Endodermal cell (in vitro differentiated cells): ENCODE measurements at places on chromosomes 1 and 21. TPM values are rescaled to one million over a fixed set of nuclear protein-coding genes. Genes with fewer than 3 reads are reported as not detected.

DNA sequence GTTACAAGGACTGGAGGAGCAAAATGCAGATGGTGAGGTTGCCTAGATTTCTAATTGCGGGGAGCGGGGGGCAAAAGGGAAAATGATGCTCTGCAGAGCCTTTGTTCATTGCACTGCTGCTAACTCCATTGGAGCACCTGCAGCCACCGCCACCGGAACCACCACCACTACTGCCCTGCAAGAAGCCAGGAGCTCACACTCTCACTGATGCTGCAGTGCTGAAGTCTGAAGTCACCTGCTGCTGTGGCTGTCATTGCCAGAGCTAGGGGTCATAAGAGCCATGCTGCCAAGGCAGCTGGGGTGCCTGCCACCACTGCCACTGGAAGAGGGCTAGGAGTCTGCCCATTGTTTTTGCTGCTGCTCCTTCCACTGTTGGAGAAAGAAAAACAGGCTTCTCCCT, 7.3 kb upstream of the HPCAL4 start:
- DNase-seq = no peak

DNA sequence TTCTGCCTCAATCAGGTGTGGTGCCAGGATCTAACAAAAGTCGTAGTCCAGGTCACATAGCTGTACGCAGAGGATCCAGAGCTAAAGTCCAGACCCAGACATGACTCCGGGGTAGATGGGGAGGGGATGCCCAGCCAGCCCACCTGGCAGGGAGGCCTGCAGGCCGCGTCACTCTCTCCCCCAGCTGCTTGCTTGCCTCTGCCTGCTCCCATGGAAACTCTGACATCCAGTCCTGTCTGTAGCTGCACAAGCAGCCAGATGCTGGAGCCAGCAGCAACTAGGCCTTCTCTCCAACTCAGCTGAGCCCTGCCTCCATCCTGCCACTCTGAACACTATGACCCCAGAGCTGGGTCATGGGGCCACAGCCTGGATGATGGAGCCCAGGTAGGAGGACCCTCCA, 8.1 kb downstream of the COL8A2 start:
- DNase-seq = no peak

DNA sequence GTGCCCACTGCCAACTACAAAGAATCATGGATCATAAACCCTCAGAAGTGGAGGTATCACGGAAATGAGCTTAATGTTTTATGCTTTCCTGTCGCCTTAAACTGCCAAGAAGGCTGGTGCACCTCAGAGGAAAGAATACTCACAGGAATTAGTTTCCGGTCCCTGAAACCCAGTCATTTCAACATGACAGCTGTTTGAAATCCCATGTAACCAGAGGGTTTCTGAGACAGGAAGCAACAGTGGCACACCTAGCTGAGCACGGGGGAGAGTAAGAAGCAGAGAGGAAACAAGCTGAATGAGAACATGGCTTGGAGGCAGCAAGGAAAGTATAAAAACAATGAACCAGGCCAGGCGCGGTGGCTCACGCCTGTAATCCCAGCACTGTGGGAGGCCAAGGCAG, 3.9 kb downstream of the JAK1 start:
- DNase-seq = no peak

GRCh38 chr1:229192031-229192430, 78.9 kb upstream of the RAB4A start:
- DNase-seq = no peak

GRCh38 chr1:208562151-208562960, 318.2 kb upstream of the PLXNA2 start:
- DNase-seq = no peak

DNA sequence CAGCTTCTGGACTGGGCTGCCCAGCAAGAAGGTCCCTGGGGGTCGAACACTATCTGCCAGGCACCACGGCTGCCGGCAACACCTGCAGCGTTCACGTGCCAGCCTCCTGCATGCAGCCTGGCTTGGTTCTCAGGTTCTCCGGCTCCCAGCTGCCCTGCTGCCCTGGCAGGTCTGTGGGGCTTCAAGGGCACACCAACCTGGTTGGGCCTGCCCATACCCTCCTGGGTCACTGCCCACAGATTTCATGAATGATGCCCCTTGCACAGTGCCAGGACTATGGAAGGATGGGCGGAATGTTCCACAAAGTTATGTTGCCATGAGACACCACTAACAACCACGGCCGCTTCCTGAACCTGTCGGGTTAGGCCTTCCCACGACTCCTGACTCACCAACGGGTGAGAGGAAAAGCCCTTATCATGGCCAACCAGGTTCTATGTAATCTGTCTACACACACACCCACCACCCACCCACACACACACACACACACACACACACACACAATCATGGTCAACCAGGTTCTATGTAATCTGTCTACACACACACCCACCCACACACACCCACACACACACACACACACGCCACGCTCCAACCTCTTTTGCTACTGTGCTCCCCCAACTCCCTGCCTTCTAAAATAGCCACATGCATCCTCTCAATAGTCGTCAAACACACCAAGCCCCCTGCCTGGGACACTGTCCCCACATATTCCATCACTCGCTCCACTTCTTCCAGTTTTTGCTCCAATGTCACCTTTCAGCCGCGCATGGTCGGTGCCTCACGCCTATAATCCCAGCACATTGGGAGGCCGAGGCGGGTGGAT, 32.2 kb downstream of the HSPG2 start:
- DNase-seq = no peak

The TMEM234 gene
- total RNA-seq = 25.3 to 35.5 TPM (median 35.1 TPM) in 3 replicates

GRCh38 chr1:109834951-109835350, 71.2 kb upstream of the EPS8L3 start:
- DNase-seq = peak; percentile 33

The OPRD1 gene
- total RNA-seq = 0.55 and 0.56 TPM in 2 replicates

The GPR25 gene
- total RNA-seq = not detected in 3 replicates

DNA sequence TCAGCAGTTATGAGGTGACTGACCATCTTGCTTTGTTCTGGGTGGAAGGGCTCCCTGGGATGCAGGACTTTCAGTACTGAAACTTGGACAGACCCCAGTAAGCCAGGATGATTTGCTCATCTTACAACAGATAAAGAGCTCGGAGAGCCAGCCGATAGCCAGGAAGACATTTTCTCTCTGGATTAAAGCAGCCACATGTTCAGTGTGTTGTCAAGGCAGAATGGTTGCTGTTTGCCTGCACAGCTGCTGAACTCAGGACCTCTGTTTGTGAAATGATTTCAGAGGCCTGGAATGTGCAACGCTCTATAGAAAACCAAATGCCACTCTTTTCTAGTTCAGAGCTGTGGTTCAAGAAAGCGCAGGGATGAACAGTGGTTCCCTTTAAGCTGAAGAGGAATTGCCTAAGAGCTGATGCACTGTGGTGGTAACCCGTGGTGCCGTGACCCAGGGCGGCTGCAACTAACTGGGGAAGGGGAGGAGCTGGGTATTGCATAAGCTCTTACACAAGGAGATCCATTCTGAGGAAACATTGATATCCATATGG, 40.7 kb downstream of the CASQ2 start:
- DNase-seq = peak; percentile 51

- no peak for DNase-seq
These were observed 58.3 kb upstream of the SDC3 start for GRCh38 chr1:30966690-30967369.

GRCh38 chr1:59814901-59815825, at the start of gene HOOK1:
Gene HOOK1, plus strand, starts transcription at chr1:59814949. Its CDS starts 169 bp downstream, at chr1:59815118.
- no peak for DNase-seq

The KCNJ9 gene
- total RNA-seq = not detected in 2 replicates

DNA sequence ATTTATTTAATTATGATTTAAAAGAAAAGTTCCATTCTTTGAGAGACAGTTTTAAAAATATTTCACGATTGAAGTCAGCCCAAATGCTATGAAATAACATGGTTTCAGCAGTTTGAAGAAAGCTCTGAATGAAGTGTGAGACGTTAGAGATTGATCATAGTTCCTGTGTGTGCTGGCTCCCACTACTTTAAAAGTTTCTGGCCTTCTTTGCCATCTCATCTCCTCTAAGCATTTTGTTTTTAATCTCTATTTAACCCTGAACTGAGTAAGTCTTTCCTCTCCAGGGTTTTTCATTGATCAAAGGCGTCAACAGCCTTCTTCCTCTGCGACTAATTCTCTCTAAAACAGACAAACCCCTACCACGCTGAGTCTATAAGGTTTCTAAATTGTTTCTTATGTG, 225.3 kb upstream of the B3GALT2 start:
- DNase-seq = no peak

DNA sequence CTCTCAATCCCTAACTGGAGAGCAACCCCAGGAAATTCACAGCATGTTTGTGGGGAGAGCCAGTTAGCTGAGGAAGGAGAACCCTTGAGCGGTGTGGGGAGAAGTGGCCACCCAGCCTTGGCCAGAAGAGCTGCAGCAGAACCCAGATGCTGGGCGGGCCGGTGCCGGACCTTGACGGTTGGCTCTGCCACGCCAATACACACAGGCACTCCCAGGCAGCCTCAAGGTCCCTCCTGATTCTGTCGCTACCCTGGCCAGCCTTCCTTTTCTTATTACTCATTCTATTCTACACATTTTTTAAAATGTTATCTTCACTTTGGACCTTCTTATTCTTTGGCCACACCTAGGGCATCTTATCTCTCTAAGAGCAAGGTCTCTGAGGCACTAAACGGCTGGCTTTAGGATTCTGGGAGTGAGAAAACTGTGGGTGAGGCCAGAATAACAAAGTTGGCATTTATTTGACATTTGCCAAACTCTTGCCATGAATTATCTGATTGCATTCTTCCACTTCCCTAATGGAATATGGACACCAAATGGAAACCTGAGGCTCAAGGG, 50.4 kb upstream of the GPR37L1 start:
- DNase-seq = no peak
